Endodermal cell (in vitro differentiated cells): ENCODE measurements at places on chromosomes 5 and 9.
A peak's percentile ranks its signal among the peaks of the same experiment; 100 is the strongest.

DNA sequence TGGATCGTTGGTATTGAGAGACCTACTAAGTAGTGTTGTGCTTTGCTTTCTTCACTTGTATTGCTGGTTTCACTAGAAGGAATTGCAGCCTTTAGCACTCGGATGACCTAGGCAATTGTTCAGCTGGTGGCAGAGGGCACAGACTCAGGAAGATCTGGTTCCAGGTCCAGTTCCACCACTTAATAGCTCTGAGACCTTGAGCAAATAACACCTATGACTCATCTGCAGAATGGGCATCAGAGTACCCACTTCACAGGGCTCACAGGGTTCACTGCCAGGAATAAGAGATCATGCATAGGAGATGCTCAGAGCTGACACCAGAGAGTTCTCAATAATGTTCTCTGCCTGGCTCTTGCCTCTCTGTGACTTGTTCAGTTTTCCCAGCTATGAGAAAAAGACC lies 133.6 kb downstream of the SIL1 start:
- peak; percentile 29 for DNase-seq

DNA sequence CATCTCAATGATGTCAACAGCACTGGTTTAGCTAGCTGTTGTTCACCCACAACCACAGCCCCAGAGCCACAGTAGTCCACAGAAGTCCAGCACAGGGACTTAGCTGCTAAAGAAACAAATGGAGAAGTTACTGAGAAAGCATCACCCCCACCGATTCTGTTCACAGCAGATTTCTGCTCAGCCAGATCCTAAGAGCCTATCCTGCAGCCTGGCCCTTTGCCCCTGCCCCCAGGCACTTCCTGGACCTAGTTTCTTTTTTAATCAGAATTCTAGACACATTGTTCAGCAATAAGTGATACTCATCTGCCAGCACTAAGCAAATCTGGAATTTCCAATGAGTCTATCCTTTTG lies 7.4 kb downstream of the B4GALT1 start:
- DNase-seq: no peak

DNA sequence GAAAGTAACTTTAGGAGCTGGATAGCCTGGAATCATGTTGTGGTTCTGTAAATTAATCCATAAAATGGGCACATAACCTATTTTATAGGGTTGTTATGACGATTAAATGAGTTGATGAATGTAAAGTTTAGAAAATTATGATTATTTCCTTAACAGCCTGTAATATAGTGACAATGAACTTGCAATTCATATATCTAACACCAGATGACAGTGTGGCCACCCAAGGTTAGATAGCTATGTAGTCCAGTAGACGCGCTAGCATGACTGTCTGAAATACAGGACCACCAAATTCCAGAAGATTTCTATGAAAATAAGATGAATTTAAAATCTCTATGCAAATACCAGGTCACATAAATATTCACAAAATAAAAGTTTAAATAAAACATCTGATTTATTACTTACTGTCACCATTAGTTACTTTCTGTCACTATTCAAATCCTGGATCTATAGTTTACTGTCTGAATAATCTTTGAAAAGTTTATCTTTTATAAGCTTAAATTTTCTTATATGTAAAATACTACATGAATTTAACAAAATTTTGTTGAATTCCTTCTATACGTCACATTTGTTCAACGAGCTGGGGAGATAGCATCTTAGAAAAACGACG lies 26.1 kb upstream of the MACIR start:
- no peak for DNase-seq

- DNase-seq: no peak
Observed at GRCh38 chr5:57503433-57503832, 20.8 kb upstream of the ACTBL2 start.

- DNase-seq: peak; percentile 84
Observed at GRCh38 chr9:82606492-82607382, 456.2 kb downstream of the RASEF start.

DNA sequence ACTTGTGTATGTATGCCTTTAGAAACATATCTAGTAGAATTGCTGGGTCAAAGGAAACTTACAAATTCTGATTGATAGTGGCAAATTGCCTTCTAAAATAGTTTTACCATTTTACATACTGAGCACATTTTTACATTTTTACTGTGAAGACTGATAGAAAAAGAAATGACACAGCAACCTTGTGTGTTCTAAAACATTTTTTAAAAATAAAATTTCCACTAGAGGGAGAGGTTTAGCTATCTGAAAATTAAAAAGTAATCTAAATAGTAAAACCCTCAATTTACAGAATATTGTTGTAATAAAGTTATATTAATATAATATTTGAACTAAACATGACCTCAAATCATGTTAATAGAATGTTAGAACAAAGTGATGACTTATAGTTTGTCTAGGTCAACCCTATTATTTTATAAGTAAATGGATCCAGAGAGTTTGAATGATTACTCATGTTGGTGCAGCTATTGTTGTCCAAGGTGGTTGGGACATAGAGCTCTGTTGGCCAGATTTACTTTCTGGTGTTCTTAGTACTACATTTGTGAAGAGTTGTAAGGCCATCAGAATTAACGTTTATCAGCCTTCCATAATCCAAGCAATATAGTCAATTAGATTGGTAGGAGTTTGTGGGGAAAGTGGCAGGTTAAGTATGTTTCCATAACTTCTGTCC lies 17.2 kb downstream of the CENPP start:
- no peak for DNase-seq

- no peak for DNase-seq
Observed at GRCh38 chr5:127959152-127959764, 124.3 kb upstream of the SLC12A2 start.

DNA sequence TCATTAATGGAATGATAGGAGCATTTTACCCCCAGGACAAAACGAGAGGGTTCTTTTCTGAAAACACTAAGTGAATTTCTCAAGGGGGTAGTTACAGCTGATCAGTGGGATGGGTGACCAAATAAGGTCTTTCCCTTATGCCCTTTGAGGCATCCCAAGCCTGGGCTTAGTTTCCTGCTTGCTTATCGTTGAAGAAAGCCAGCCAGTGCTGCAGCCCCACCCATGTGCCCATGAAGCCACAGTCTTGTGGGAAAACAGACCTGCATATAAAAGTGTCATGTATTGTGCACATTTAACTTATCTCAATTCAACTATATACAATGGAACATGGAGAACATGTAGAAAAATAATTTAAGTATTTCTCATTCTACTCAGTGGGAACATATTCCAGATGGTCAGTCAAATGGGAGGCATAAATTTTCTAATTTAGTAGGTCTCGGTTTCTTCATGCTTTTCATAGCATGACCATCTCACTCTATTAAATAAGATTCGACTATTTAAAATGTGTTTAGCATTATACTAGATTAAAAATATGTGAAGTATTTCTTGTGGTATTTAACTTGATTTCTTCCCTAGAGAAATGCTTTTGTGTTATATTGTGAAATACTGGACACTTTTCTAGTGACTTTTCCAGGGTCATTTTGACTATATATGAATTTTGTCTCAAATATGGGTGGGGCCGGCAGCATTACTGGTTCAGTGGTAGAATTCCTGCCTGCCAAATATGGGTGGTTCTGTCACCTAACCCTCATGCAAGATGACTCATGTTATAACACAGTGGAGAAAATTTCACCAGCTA lies 189.7 kb upstream of the SGCD start:
- no peak for DNase-seq

- DNase-seq: no peak
Observed at GRCh38 chr5:180339583-180340183, 13.5 kb downstream of the GFPT2 start.
